ENCODE measurements at places on chromosomes 6 and 20.
A peak's percentile ranks its signal among the peaks of the same experiment; 100 is the strongest.

DNA sequence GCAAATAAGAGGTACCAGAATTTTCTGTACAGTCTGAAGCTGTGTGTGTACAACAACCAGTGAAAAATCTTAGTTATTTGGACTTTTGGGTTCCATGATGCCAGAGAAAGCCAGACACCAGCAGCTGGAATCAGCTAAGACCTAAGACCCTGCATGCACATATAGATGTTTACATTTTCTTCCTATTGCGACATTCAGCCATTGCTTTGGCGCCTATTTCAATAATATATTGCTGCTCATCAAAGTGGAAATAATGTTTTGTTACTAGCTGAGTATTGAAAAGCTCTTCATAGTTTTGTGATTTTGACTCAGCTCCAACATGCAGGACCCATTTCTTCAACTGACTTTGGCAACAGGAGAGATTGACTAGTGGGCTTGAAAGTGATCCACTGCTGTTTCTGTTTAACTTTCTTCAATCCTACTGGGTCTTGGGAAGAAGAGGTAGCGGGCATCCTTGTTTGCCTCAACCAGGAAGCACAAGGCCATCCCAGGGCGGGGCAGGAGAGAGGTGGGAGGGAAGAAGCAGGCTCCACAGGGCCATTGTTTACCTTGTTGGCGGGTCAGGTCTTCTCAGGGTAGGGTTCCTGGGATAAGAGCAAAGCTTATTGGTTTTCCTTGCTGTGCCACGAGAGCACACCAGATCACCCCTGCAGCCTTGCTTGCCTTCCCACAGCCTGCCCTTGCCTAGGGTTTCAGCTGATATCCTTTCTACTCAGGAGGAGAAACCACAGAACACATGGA is 101.3 kb upstream of the ESR1 start:
- no peak for DNase-seq

- DNase-seq, result peak; percentile 87
Observed at GRCh38 chr6:3414327-3415081, 42.3 kb downstream of the SLC22A23 start.

DNA sequence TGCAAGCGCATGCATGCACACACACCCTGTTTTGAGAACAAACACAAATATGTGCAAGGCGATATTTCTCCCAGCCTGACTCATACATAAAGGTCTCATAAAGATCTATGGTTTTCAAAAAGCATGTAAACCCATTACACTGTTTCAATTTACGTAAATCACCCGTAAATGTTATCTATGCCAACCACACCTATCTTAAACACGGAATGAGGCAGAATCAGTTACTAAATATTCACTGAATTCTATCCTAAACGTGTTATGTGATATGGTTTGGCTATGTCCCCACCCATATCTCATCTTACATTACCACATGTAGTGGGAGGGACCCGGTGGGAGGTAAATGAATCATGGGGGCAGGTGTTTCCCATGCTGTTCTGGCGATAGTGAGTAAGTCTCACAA is 621.6 kb downstream of the KIF16B start:
- DNase-seq, result peak; percentile 30

GRCh38 chr6:162963861-162964260 is 236.1 kb downstream of the PACRG start:
- no peak for DNase-seq

- DNase-seq, result no peak
Observed at GRCh38 chr6:41900861-41901260, 5.7 kb upstream of the USP49 start.

- DNase-seq, result no peak
Observed at GRCh38 chr20:63750807-63751470, 11.4 kb downstream of the SLC2A4RG start.

- DNase-seq, result no peak
Observed at GRCh38 chr6:18329776-18330175, 57.4 kb upstream of the RNF144B start.

DNA sequence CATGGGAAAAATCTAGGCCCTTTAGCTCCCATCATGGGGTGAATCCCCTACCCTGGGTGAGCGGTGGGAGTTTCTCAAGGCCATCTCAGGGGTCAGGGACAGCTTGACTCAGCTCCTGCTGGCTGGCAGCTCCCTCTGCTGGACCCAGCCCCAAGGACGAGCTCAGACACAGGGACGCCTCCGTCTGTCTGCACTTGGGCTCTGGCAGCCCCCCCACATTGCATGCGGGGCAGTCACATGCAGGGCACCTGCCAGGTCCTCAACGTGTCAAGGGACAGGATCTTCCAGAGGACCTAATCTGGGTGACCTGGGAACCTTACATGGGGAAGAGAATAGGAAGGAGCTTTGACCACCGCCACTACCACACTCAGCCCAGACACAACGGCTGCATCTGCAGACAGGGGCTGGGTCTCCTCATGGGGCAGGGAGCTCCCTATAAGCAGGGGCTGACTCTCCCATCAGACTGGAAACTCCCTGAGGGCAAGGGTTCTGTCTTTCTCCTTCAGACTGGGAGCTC is 173.4 kb downstream of the MRPL14 start:
- DNase-seq, result no peak

- DNase-seq, result no peak
Observed at GRCh38 chr20:32702706-32703425, 29.1 kb upstream of the C20orf203 start.

- no peak for DNase-seq
Observed at GRCh38 chr6:41502566-41502916, 43.6 kb upstream of the FOXP4 start.

GRCh38 chr6:3848925-3849605 is at the start of gene FAM50B:
TSS of gene FAM50B (plus strand) at chr6:3849373. CDS start at chr6:3849812, 439 bp downstream.
- DNase-seq, result peak; percentile 60

DNA sequence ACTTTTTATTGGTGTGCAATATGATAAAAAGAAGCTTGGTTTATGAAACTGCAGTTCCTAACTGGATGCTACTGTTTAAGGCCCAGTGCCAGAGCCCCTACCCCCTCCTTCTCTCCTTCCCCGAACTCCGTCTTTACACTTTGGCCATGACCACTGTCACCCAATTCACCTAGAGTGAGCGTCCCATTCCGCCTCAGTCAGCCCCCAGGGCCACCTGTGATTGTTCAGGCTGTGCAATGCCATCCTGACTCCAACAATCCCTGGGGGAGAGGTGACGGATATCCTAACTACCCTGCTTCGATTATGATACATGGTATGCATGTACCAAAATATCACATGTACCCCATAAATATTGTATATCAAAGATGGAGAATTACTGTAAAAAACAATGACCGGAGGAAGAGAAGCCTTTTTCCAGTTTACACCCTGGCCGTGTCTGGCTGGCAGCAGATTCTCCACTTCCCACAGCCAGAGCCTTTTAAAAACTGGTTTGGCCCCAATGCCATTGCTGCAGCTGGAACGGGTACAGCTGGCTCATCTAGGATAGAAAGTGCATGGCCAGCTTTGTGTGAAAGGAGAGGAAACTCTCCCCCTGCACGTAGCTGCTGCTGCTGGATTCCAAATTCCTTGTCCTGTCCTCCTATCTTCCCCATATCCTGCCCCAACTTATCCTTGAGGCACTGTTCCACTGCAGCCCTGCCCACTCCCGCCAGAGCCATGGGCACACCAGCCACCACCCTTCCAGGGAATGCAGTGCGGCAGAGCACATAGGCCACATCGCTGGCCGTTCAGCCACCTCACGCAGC is 99.7 kb downstream of the JPH2 start:
- no peak for DNase-seq

GRCh38 chr6:157556671-157557430 is 175.9 kb downstream of the ZDHHC14 start:
- DNase-seq, result no peak

GRCh38 chr20:64119681-64120341 is 12.4 kb upstream of the NPBWR2 start:
- DNase-seq, result no peak

- no peak for DNase-seq
Observed at GRCh38 chr20:3330046-3330741, 77.3 kb downstream of the DNAAF9 start.

GRCh38 chr6:38283734-38284362 is 355.9 kb downstream of the BTBD9 start:
- DNase-seq, result no peak

- peak; percentile 35 for DNase-seq
Observed at GRCh38 chr6:146543940-146544615, 445 bp downstream of the RAB32 start.

DNA sequence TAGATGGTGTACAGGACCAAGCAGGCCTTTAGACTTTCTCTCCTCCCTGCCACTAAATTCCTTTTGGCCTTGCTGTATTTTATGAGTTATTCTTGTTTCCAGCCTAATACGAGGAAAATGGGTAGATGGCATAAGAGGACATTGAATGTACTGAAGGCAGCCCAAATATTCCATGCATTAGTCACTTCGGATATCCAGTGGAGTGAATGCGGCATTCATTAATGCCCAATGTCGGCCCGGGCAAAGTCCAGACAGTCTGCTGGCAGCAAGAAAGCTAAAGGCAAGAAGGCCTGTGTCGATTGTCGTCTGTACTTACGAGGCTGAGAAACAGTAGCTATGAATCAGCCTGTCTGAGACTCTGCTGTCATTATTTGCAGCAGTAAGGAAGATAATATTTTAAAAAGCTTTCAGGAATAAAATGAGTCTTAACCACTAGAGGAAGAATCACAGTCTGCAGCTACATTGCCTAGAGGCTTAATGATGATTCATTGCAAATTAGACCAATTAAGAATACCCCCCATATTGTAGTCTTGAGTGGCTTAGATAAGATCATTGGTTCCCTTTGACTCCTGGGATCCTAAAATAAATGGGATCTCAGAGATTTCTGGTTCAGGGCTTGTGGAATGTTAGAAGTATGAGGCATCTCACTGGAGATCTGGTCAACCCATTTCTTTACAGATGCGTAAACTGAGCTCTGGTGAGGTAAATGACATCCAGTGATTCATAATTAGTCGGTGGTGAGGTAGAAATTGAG is 534.1 kb upstream of the JAG1 start:
- peak; percentile 97 for DNase-seq

DNA sequence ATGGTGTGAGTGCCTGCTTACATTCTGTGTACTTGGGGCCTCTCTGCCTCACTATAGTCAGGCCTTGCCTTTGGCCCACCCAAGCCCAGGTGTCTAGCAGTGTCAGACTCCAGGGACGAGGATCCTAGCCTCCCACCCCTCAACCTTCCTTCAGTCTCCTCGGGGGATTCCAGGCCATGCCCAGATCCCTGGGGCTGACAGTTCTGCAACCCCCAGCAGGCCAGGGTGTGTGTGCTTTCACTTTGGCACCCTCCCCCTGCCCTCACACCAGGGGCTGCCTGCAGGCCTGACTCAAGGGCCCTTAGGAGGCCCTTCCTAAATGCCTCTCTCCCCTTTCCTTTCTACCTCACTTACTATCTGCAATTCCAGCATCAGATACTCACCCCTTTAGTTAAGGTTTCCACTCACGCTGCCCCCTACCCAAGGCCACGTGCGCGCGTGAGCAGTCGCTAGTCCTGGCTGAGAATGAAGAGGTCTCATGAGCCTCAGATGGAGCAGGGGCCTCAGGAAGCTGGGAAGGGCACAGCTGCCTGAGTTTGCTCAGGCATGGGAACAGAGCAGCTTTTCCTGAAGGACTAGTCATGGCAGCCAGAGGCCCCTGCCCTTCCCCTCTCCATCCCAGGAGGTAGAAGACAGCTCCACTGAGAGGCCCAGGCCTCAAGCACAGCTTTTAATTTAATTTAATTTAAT is 859 bp upstream of the CLPS start:
- DNase-seq, result no peak

- no peak for DNase-seq
Observed at GRCh38 chr6:2866171-2866846, 24.6 kb upstream of the SERPINB1 start.

GRCh38 chr6:42051268-42051653 is 937 bp downstream of the TAF8 start:
- no peak for DNase-seq

DNA sequence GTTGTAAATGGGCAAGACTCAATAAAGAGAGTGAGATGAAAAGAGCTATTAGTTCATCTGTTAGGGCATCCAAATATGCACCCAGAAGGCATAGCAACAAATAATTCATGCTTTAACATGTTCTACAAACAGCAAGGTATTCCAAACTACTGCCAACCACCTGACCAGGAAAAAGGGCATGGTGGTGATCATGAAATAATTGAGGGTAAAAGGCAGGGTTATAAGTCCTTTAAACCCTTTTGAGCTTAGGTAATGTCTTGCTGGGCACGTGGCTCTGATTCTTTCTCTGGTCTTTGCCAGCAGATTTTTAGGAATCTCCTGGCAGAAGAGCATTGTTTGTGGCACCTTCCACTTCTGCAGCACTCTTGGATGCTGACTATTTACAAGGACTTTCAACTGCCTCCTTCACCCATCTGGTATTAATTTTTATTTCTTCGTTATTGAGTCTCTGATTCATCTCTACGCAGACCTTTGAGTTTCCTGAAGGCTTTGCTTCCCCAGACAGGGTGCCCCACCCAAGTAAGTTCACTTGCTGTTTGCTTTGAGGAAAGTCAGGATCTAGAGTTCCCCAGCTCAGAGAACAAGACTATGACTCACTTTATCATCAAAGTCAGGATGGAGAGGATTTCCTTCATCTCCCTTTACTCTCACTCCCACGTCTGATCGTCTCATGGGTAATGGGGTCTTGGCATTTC is 83.4 kb upstream of the NEDD9 start:
- peak; percentile 76 for DNase-seq

DNA sequence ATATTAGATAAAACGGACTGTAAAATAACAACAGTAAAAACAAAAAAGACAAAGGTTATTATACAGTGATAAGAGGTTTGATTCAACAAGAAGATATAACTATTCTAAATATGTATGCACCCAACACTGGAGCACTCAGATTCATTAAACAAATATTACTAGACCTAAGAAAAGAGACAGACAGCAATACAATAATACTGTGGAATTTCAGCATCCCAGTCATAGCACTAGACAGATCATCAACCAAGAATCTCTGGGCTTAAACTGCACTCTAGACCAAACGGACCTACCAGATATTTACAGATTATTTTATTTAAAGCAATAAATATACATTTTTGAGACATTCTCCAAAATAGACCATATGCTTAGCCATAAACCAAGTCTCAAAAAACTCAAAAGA is 263.8 kb downstream of the C6orf118 start:
- no peak for DNase-seq
